ENCODE measurements at places on chromosomes 11 and 22.

GRCh38 chr11:10488934-10489691, 34.0 kb downstream of the AMPD3 start:
- peaks cover 82% of the 10 kb centered on the region for H3K36me3 ChIP-seq
- no peak overlapping the region for H3K27ac ChIP-seq
- peaks cover 16% of the 10 kb centered on the region for H3K4me1 ChIP-seq
- H3K4me3 ChIP-seq: no peak overlapping the region
- no peak for DNase-seq

DNA sequence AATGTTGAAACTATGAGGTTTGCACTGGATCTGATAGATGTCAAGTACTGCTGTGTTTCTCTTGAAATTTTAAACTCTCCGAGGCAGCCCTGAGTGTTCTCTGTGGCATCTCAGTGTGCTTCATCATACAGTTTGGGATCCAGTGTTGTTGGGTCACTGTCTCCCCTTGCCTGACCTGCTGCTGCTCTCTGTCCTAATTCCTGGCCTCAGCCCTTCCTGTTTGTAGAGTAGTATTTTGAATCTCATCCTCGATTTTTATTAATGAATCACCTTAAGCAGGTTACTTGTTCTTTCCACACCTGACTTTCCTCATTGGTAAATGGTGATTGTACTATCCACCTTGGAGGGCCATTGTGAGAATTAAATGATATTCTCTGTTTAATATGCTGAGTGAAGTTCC, 70.7 kb upstream of the PAX6 start:
- H3K27ac ChIP-seq: no peak overlapping the region

DNA sequence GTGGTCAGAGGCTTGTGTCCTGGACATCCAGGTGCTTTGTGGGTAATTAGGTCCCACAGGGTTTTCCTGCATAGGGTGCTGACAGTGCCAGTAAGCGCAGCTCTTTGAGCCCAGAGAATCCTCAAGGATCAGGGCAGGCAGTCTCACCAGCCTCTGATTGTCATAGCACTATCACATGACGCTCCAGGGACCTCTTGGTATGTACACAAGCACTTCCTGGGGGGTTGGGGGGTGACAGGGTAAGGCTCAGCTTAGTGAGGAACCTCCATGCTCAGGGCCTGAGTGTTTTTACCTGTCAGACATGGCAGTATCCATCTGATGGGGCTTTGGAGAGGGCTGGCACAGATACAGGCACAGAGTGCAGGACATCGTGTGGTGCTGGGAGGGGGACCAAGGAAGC, 27.9 kb upstream of the SUSD2 start:
- no peaks in the 10 kb centered on the region for H3K27me3 ChIP-seq
- H3K4me3 ChIP-seq: no peak overlapping the region
- no peak overlapping the region for H3K27ac ChIP-seq
- H3K36me3 ChIP-seq: peaks cover 32% of the 10 kb centered on the region

DNA sequence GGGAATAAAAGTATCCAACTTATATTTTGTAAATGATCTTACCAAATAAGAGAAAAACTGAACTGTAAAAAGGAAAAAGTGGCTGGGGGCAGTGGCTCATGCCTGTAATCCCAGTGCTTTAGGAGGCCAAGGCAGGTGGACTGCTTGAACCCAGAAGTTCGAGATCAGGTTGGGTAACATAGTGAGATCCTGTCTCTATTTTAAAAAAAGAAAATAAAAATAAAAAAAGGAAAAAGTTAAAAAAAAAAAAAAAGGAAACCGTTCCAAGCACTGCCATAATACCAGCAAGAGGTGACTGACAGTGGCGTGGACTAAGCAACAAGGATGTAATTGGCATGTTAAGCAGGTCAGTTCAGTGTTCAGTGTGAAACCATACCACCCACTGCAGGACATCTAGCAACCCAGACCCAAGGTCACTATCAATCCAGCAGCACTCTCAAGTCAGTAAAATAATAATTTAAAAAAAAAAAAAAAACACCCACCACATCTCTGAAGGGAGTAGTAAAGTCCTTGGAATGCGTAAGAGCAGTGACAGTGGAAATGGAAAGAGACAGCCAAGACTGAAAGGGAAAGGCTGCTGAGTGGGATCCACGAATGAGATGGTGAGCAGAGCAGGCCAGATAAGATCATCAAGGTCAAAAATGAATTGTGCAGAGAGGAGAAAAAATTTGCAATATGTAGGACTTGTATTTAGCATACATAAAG, 43.6 kb downstream of the MAPK1 start:
- H3K36me3 ChIP-seq: peaks cover 6% of the 10 kb centered on the region
- no peak overlapping the region for H3K4me3 ChIP-seq
- H3K27ac ChIP-seq: peak overlapping the region; percentile 0
- peaks cover 43% of the 10 kb centered on the region for H3K4me1 ChIP-seq
- H3K27me3 ChIP-seq: no peaks in the 10 kb centered on the region
- DNase-seq: peak; percentile 75

- H3K27me3 ChIP-seq: no peaks in the 10 kb centered on the region
- no peak overlapping the region for H3K4me3 ChIP-seq
- H3K27ac ChIP-seq: no peak overlapping the region
- DNase-seq: no peak
Measured at GRCh38 chr22:18095101-18095805, 15.4 kb upstream of the TUBA8 start.

DNA sequence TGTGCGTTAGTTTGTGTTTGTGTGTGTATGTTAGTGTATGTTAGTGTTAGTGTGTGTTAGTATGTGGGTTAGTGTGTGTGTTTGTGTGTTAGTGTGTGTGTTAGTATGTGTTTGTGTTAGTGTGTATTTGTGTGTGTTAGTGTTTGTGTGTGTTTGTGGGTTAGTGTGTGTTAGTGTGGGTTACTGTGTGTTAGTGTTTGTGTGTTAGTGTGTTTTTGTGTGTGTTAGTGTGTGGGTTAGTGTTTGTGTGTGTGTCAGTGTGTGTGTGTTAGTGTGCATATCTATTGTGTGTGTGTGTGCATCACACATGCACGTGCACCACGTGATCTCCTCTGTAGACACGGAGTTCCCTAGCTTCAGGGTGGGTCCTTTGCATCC, 115.4 kb downstream of the KCNQ1OT1 start:
- peaks cover 39% of the 10 kb centered on the region for H3K4me1 ChIP-seq
- no peaks in the 10 kb centered on the region for H3K36me3 ChIP-seq
- no peak for DNase-seq
- H3K4me3 ChIP-seq: no peak overlapping the region
- peaks cover 8% of the 10 kb centered on the region for H3K27me3 ChIP-seq

GRCh38 chr11:17004486-17005148, 9.6 kb downstream of the PLEKHA7 start:
- H3K27ac ChIP-seq: no peak overlapping the region
- peaks cover 7% of the 10 kb centered on the region for H3K27me3 ChIP-seq
- H3K36me3 ChIP-seq: no peaks in the 10 kb centered on the region
- H3K4me3 ChIP-seq: no peak overlapping the region
- DNase-seq: no peak
- H3K4me1 ChIP-seq: peaks cover 5% of the 10 kb centered on the region

- peaks cover 91% of the 10 kb centered on the region for H3K4me1 ChIP-seq
- no peak for DNase-seq
Measured at GRCh38 chr11:69297787-69298266, 3.9 kb downstream of the MYEOV start.

DNA sequence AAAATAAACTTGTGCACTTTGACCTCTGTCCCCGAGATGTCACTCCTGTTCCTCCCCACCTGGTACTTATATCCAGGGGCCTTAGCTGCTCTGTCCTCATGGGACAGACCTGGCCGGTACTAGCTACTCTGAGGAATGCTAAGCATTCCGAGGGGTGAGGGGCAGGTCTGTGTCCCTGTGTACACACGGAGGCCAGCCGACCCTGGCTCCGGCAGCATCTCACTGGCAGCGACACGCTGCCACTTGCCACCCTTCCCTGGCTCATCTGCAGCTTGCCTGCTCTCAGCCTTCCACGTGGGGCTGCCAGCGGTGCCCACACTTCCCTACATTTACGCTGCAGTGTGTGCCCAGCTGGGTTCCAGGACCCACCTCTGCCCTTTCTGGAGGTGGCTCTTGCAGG, 21.6 kb upstream of the TEF start:
- no peak overlapping the region for H3K4me3 ChIP-seq
- DNase-seq: no peak
- peaks cover 34% of the 10 kb centered on the region for H3K36me3 ChIP-seq
- no peaks in the 10 kb centered on the region for H3K4me1 ChIP-seq
- no peaks in the 10 kb centered on the region for H3K27me3 ChIP-seq

DNA sequence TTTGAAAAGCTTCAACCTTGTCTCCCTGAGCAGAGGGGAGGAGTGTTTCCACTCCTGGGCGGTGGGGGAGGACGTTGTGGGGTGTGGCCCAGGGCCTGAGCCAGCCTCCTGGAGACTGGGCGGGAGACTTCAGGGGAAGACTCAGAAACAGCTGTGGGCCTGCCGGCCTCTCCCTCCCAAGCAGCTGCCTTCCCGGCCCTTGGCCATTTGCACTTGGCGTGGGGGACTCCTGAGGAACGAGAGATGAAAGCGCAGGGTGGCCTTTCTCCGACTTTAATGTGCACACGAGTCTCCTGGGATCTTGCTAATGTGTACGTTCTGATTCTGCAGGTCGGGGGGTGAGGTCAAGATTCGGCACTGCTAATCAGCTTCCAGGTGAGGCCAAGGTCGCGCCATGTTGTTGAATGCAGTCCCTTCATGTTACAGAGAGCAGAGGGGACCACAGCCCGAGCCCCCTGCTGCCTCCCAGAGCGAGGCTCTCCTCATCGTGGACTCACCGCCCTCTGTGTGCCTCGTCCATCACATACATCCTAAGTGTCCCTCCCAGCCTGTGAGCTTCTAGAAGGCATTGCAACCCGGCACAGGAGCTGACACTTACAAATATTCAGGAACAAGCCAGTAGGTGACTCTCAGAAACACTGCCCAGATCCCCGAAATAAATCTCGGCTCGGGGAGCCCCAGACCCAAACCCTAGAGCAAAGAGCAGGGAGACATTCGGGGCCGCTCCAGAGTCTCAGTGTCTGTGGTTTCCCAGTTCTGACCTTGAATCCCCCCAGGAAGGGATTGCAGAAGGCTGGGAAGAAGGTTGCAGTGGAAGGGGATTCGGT, 7.7 kb downstream of the LIF start:
- no peak overlapping the region for H3K27ac ChIP-seq
- peaks cover 12% of the 10 kb centered on the region for H3K4me1 ChIP-seq
- DNase-seq: peak; percentile 55
- H3K36me3 ChIP-seq: no peaks in the 10 kb centered on the region

- no peak overlapping the region for H3K4me3 ChIP-seq
- no peaks in the 10 kb centered on the region for H3K27me3 ChIP-seq
- H3K4me1 ChIP-seq: no peaks in the 10 kb centered on the region
- no peak overlapping the region for H3K27ac ChIP-seq
- no peak for DNase-seq
- no peaks in the 10 kb centered on the region for H3K36me3 ChIP-seq
Measured at GRCh38 chr11:92803391-92803790, 166.1 kb upstream of the MTNR1B start.

GRCh38 chr11:65362320-65362931, 7.9 kb downstream of the TIGD3 start:
- no peaks in the 10 kb centered on the region for H3K27me3 ChIP-seq
- H3K4me3 ChIP-seq: no peak overlapping the region
- H3K36me3 ChIP-seq: no peaks in the 10 kb centered on the region
- peaks cover 33% of the 10 kb centered on the region for H3K4me1 ChIP-seq
- H3K27ac ChIP-seq: peak overlapping the region; percentile 39

GRCh38 chr11:69073469-69073868, 24.7 kb downstream of the TPCN2 start:
- peaks cover 2% of the 10 kb centered on the region for H3K36me3 ChIP-seq
- peak; percentile 50 for DNase-seq
- no peaks in the 10 kb centered on the region for H3K27me3 ChIP-seq
- H3K27ac ChIP-seq: no peak overlapping the region
- no peak overlapping the region for H3K4me3 ChIP-seq

GRCh38 chr22:17331690-17332089, 37.6 kb upstream of the CECR2 start:
- H3K4me3 ChIP-seq: no peak overlapping the region
- peaks cover 16% of the 10 kb centered on the region for H3K27me3 ChIP-seq
- DNase-seq: no peak
- no peak overlapping the region for H3K27ac ChIP-seq
- H3K4me1 ChIP-seq: no peaks in the 10 kb centered on the region

DNA sequence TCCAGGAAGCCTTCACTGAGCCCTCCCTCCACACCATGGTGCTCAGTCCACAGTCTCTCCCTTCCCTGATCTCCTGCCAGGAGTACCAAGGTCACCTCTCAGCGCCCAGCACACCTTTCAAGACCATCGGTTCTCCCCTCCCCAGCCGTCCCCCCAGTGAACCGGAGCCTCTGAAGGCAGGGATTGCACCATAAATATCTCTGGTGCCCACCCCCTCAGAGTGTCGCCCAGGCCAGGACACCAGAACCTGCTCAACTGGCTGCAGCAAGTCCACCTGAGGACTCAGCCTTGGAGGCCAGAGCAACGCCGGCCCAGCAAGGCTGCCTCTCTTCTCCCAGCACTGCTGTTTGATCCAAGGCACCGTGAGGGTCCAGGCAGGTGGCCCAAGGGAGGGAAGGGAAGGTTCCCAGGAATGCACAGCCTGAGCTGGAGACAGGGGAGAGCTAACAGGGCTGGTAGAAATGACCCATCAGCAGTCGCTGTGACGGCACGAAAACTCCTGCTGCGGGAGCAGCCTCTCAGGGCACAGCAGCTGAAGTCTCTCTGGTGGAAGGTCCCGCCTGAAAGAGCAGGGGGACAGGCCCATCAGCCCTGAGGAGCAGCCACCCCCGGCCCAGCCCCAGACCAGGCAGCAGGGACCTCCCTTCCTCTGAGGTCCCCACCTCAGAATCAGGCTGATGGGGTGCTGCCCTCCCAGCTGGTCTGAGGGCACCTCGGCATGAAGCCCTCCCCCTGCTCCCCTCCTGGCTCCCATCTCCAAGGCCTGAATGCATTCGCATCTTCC, 80.3 kb downstream of the BUD13 start:
- H3K27me3 ChIP-seq: peaks cover under 1% of the 10 kb centered on the region
- no peaks in the 10 kb centered on the region for H3K36me3 ChIP-seq

DNA sequence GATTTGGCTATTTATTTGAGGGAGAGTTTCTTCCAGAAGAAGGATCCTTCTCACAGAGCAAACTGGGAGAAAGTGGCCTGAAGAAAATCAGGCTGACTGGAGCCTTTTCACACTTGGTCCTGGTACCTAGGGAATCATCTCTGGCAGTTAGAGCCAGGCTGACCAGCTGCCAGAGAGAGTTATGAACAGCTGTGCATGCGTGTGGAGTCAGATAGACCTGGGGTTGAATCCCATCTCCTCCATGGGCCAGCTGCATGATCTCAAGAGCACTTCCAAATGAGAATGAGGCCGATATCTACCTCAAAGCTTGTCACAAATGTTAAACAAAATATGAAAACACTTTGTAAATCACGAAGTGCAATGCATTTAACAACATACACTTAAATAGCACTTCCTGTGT, 390.0 kb downstream of the TENM4 start:
- no peaks in the 10 kb centered on the region for H3K4me1 ChIP-seq
- H3K27me3 ChIP-seq: no peaks in the 10 kb centered on the region
- no peak overlapping the region for H3K27ac ChIP-seq

GRCh38 chr22:48630433-48630754, 1197.3 kb downstream of the BRD1 start:
- no peaks in the 10 kb centered on the region for H3K4me1 ChIP-seq
- DNase-seq: no peak
- H3K27me3 ChIP-seq: no peaks in the 10 kb centered on the region
- no peak overlapping the region for H3K27ac ChIP-seq

- no peak overlapping the region for H3K4me3 ChIP-seq
- DNase-seq: no peak
- peaks cover 86% of the 10 kb centered on the region for H3K36me3 ChIP-seq
- H3K27ac ChIP-seq: no peak overlapping the region
- H3K27me3 ChIP-seq: no peaks in the 10 kb centered on the region
Measured at GRCh38 chr11:456533-456932, 6.5 kb downstream of the PTDSS2 start.

All from K562 (cell line).